CD4-positive, alpha-beta T cell treated with Interleukin-1 beta for 1 hour (primary cell): ENCODE measurements at places on chromosomes 13 and 19.

- DNase-seq, result no peak
These were observed 17.5 kb upstream of the SIGLEC14 start for GRCh38 chr19:51664131-51664530.

GRCh38 chr13:94305463-94305862, 174.0 kb downstream of the DCT start:
- DNase-seq, result no peak

DNA sequence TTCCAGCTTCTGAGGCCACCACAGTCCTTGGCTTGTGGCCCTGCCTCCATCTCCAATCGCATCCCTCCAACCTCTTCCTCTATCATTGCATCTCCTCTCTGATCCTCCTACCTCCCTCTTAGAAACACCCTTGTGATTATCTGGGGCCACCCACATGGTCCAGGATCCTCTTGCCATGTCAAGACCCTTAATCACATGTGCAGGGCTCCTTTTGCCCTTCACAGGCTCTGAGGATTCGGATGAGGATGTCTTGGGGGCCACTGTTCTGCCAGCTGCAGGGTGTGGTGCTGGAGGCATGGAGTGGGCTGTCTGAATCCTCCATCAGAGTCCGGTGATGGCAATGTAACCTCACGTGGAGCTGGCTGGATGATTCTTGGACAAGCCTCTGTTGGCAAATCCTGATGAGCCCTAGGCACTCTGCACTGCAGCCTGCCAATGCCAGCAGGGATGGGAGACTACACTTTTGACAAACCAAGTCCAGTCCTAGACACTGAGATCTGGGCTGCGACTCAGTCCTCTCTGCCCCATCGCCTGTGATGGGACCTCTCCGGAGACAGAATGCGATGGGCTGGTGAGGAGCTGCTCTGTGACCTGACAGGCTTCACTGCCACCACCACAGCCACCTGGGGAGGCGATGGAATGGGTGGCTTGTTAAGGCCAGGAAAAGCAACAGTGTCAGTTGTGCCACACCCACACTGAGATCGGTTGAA, 61.2 kb downstream of the CCDC70 start:
- DNase-seq, result no peak

- no peak for DNase-seq
These were observed 4.2 kb upstream of the ZNF564 start for GRCh38 chr19:12555456-12555930.
